Brain microvascular endothelial cell (primary cell): ENCODE measurements at places on chromosomes 4 and X.

GRCh38 chr4:167176723-167177367 lies 57.4 kb downstream of the SPOCK3 start:
- no peak for DNase-seq

GRCh38 chr4:41930139-41930831 lies 4.9 kb upstream of the TMEM33 start:
- no peak for DNase-seq

DNA sequence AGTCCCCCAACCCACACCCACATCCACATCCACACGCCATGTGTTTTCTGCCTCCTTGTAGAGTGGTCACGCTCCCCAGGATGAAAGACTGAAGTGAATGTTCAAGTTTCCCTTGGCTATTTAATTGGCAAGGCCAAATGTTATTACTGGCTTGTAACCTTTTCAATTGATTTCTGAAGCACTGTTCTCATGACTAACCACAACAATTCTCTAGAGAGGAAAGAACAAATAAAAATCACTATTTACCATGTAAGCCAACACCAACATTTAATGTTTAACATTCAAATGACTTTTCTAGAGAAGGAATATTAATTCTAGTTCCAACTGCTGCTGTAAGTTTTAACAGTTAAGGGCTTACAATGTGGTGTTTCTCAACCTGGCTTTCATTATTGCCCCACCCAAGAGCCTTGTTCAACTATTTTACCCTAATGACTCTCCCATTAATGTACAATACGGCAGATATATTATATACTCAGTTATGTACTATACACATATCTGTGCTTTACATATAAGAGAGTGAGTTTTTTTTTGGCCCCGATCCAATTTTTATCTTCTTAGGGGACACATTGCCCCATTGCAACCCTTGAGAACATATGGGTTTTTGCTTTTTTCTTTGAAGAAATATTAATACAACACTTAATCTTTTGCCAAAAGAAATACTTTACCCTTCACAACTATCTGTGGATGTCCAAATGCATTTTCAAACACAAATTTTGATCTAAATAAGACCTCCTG lies 46.5 kb downstream of the RELL1 start:
- no peak for DNase-seq

- peak; percentile 72 for DNase-seq
Observed at GRCh38 chrX:123818243-123818642, 41.6 kb upstream of the XIAP start.

DNA sequence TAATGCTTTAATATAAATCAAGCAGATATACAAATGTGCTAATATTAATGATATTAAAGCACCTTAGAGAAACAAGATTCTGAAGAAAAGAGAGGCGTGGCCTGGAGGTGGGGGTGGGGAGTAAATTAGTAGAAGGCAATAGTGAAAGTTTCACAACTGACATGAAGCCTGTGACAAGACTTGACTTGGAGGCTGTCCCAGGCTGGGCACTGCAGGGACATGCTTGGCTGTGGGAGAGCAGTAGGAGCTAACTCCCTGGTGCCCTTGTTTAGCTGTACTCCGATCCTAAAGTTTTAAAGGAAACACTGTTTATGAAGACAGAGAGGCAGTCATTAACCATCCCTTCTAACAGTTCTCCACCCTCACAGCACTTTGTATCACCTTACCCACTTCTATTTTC lies 239.0 kb upstream of the MAB21L2 start:
- no peak for DNase-seq

DNA sequence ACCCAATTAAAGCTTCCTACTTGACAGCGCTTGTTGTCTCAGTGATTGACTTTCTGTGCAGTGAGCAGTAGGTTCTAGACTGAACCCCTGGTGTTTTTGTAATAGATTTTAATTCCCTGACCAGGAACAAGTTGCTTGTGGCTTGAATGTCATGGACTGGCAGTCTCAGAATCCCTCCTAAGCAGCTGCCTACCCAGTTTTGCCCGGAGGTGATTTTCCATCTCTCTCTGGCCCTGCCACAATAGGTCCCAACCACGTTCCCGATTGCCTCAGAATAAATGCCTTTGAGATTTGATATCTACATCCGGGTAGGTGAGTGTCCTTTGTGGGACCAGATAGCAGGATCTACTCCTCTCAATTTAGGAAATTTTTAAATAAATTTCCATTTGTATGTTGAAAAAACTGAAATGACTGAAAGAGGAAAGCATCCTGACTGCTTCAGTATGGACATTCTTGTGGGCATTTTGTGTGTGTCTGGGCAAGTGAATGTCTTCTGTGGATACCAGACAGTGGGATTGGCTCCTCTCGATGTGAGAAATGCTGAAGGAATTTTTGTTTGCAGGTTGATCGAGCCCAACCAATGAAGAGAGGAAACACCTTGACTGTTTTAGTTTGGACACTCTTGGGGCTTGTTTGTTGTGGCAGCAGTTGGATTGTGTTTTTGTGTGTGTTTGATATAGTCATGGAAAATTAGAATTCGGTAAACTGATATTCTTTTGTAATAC lies 1607.4 kb downstream of the C4orf33 start:
- no peak for DNase-seq

DNA sequence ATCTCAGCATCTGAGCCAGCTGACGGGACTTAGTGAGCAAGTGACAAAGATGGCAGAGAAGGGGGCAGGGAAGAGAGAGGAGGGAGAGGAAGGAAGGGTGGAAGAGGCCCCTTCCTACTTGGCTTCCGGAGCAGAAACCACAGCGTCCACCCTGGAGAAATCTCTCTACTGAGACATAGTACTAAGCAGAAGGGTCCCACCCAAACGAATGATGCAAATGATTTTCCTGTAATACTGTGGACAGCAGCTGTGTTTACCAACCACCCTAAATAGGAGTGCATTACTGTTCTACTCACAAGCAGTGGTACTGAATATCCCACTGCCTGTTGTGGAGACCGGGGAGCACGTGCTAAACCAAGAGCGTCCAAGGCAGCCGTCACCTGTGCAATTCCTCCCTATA lies 29.4 kb downstream of the DTHD1 start:
- DNase-seq, result no peak

GRCh38 chr4:105274090-105274489 lies 127.4 kb downstream of the TET2 start:
- no peak for DNase-seq

DNA sequence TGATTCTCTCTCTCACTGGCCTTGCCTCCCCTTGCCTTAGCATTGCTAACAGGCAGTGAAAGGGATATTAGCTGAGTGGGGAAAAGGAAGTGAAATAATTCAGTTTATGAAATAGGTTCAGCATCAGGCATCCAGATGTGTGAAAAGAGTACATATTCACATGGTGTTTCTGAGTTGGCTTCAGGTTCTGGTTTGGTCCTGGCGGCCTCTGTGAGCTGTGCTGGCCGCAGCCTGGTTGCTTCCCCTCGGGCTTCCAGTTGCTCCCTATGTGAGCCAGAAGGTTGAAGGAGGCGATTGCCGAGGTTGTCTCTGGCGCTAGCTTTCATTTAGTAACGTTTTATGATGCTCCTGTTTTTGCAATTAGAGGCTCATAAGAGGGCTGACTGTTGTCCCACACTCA lies 99.1 kb upstream of the TLR2 start:
- DNase-seq, result no peak
